ENCODE measurements at places on chromosomes 11 and 22.
A peak's percentile ranks its signal among the peaks of the same experiment; 100 is the strongest.

DNA sequence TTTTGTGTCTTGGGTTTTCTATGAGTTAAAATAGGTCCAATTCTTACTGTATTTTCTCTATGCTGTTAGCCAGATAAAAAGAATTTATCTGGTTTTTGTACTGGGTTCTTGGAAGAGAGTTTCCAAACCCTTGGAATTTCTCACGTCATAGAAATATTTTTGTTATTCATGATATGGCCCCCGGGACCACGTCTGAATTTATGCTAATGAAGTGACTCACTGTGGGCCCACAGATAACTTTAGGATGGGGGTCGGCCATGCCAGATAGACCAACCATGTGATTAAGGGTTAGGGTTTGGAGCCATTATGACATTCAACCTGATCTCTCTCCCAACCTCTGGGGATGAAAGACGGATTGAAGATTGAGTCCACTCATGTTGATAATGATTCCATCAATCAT is 35.6 kb upstream of the DDI1 start:
- DNase-seq: peak; percentile 21

DNA sequence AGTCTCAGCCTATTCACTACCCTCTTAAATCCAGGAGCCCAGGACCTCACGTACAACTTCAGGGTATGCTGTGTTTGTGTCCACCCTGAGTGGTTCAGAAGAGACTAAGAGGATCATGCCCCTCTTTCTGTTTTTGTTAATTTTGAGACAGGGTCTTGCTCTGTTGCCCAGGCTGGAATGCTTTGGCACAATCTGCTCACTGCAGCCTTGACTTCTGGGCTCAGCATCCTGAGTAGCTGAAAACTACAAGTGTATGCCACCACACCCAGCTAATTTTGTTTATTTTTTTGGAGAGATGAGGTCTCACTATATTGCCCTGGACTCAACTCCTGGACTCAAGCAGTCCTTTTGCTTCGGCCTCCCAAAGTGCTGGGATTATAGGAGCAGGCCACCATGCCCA is 118.5 kb downstream of the NAT10 start:
- DNase-seq: no peak

DNA sequence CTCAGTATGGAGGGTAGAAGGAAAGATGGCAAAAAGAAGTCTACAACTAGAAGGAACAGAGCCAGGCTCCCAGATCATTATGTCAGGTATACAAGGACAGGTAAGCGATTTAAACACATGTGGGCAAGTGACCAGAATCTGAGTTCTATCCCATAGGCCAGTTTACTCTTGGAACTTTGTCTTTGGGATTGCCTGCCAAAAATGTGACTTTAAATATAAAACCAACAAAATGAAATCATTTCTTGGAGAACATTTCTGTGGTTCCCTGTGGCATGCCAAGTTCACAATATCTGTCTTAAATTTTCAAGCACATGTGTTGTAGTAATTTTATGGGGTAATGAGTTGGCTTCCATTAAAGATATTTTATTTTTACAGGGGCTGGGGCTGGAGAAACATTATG is 141.0 kb downstream of the SLC17A6 start:
- DNase-seq: no peak

GRCh38 chr11:27159335-27159679 is 118.7 kb downstream of the BBOX1 start:
- DNase-seq: no peak

GRCh38 chr22:45204241-45204640 is 36.5 kb downstream of the KIAA0930 start:
- no peak for DNase-seq

- DNase-seq: peak; percentile 53
These were observed 10.2 kb upstream of the STK33 start for GRCh38 chr11:8604078-8604723.

DNA sequence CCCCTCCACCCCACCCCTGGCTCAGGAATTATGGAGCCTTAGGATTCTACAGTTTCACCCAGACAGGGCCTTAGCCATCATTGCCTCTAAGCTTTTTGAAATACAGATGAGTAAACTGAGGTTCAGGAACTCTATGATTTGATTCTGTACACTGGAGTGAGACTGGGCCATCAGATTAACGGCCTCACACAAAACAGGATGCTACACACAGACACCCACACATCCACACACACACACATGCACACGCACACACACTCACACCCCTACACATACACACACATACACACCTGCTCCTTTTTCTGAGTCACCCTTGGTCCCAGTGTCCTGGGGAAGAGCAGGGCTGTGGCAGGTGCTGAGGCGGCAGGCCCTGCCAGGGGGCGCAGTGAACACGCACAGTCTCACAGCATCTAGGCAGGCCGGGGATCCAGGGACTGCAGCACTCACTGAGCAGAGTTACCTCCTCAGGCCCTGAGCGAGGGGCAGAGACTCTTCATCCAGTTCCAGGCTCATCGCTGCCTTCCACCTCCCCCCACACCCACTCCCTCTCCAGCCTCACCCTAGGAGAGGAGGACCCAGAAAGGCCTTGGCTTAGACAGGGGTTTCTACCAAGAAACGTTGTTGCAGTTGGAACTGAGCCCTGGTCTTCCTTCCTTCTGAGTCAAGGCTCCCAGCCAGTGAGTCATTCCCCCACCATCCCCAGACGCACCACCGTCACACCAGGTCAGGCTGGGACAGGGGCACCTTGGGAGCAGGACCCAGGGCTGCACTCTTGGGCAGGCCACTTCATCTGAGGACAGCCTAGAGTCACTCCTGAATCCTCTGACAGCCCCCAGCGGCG is 89.8 kb upstream of the PARVA start:
- DNase-seq: peak; percentile 63

- no peak for DNase-seq
These were observed 1680.6 kb upstream of the RAG2 start for GRCh38 chr11:38278457-38279141.

GRCh38 chr11:76786016-76786415 is 2.9 kb downstream of the TSKU start:
- no peak for DNase-seq

GRCh38 chr11:19872512-19873145 is 160.0 kb downstream of the NAV2 start:
- DNase-seq: no peak

- peak; percentile 33 for DNase-seq
These were observed 605 bp upstream of the COPB1 start for GRCh38 chr11:14500181-14500651.

DNA sequence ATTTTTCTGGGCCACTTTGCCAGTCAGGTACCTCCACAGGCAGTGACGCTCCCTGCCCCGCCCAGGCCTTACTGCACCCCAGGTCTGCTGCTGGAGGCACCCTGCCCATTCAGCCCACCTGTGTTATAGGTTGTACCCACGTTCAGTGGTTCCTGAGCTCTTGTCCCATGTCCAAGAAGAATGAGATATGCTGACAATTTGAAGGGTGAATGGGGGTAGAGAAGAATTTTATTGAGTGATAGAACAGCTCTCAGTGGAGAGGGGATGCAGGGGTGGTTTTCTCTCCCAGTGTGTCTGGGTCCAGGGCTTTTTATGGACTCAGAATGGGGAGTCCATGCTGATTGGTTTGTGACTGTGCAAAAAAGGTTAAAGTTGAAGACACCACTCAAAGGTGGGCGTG is 149.7 kb downstream of the LDLRAD3 start:
- no peak for DNase-seq

All from heart left ventricle (tissue), 16 donors.